Diencephalon (tissue), 1 donor: ENCODE measurements at places on chromosomes 11 and 22. TPM values are rescaled to one million over a fixed set of nuclear protein-coding genes. Genes with fewer than 3 reads are reported as not detected.

Gene JAML
- 0.92 TPM for total RNA-seq

Gene DEFB131B
- not detected for total RNA-seq

Gene OR52A1
- not detected for total RNA-seq

Gene RIMBP3B
- total RNA-seq: 1.2 TPM

Gene KRTAP5-1
- total RNA-seq: not detected

Gene AGBL2
- 1.8 TPM for total RNA-seq

Gene PEX16
- total RNA-seq: 15.7 TPM
